ENCODE measurements at places on chromosomes 4 and X. TPM values are rescaled to one million over a fixed set of nuclear protein-coding genes. Genes with fewer than 3 reads are reported as not detected.

- H3K4me3 ChIP-seq: no peak overlapping the region
- H3K4me1 ChIP-seq: no peaks in the 10 kb centered on the region
- no peak overlapping the region for H3K27ac ChIP-seq
- DNase-seq: no peak
Measured at GRCh38 chr4:41963105-41963504, 18.5 kb upstream of the DCAF4L1 start.

Gene PNMA5
- 0.16 TPM for total RNA-seq

DNA sequence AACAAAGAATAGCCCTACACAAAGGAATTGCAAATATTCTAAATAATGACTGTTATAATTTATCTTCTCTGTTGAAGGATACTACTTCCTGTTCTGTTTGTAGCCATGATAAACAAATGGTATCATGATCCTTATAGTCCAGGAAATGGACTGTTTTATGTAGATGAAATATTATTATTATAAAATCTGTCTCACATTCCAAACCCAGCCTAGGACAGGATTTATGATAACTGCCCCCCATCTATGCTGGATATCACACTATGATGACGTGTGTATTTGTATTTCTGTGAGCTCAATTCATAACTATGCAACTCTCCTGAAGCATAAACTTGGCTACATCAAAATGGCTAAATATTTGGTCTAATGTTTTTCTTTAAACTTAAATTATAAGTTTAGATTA is 21.3 kb downstream of the DMD start:
- no peak for DNase-seq
- H3K36me3 ChIP-seq: no peaks in the 10 kb centered on the region
- no peaks in the 10 kb centered on the region for H3K27me3 ChIP-seq
- no peaks in the 10 kb centered on the region for H3K4me1 ChIP-seq

Gene KLKB1
- total RNA-seq: 0.79 TPM

DNA sequence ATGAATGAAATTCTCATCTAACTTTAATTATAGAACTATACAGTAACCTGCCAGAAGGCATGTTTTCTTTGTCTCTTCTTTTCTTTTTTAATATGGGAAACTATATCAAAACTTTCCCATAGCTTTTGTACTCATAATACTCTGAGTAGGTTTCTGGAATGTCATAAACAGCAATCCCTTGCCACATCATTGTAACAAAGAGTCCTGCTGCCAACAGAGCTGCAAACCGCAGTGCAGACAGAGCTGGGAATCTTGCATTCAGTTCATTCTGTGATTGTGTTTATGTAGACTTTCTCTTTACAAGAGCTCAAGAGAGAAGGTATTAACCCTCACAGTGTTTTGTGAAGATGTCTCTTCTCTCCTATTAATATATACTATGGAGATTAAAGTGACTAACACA is 304.4 kb upstream of the SLIT2 start:
- DNase-seq: no peak
- H3K27me3 ChIP-seq: no peaks in the 10 kb centered on the region
- no peaks in the 10 kb centered on the region for H3K4me1 ChIP-seq
- H3K36me3 ChIP-seq: no peaks in the 10 kb centered on the region
- no peak overlapping the region for H3K27ac ChIP-seq
- H3K4me3 ChIP-seq: no peak overlapping the region

Gene MTNR1A
- not detected for total RNA-seq

Gene GLOD5
- total RNA-seq: not detected

GRCh38 chr4:120053911-120054310 is 12.7 kb downstream of the MAD2L1 start:
- no peaks in the 10 kb centered on the region for H3K27me3 ChIP-seq
- no peak for DNase-seq
- H3K27ac ChIP-seq: no peak overlapping the region
- H3K36me3 ChIP-seq: peaks cover 9% of the 10 kb centered on the region
- H3K4me1 ChIP-seq: peaks cover 8% of the 10 kb centered on the region

DNA sequence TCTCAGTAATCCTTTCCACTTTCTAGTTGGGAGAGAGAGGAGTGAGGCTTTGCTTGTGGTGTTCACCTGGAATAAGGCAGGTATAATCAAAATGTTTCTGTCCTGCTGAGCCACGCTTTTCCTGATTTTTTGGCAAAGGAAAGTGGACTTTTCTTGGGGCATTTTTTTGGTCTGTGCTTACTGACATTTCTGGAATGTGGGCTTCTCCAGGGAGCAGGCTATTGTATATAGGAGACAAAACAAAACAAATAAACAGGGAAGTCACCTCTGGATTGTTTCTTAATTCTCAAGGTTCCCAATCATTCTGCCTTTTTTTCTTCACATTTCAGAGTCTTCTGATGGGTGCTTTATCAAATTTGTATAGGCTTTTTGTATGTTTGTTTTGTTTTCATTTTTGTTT is 25.7 kb upstream of the RP2 start:
- no peak overlapping the region for H3K27ac ChIP-seq
- no peak overlapping the region for H3K4me3 ChIP-seq
- no peak for DNase-seq
- peaks cover 44% of the 10 kb centered on the region for H3K27me3 ChIP-seq

Gene DOK7
- not detected for total RNA-seq
